ENCODE measurements at places on chromosomes 4 and X.

- no peak for DNase-seq
Measured at GRCh38 chr4:142547974-142548373, 298.1 kb downstream of the INPP4B start.

GRCh38 chrX:105829011-105829410 lies 6.7 kb downstream of the NRK start:
- no peak for DNase-seq

DNA sequence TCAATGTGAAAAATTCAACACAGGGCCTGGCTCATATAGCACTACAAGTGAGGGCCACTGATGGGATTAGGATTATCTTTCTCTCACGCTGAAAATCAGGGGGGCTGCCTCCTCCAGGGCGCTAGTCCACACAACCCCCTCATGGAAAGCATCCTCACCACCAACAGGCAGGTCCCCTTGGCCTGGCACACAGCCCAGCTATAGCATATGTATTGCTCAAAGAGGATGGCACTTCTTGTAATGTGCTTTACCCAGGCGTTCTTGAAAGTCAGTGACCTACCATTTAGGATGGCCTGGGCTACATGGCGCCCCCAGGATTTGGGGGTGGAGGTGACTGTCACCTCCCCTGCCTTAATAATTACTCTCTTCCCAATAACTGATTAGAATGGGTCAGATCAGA lies 71.0 kb upstream of the LSM6 start:
- DNase-seq: no peak

DNA sequence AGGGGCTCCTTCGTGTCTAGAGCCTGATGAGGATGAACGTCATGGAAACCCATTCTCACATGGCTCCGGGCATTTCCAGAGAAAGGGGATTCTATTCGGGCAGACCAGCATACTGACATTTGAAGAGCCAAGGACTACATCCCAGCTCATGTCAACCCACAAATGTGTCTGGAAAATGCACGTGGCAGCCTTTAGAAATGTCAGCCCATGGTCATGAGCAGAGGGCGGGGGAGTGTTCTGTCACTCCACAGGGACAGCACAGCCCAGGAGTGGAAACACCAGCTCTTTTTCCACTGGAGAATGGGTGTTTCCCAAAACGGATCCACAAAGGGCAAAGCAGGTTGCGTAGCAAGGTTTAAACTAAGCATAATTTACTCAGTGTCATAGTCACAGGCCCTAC lies 207.0 kb downstream of the BCOR start:
- no peak for DNase-seq

DNA sequence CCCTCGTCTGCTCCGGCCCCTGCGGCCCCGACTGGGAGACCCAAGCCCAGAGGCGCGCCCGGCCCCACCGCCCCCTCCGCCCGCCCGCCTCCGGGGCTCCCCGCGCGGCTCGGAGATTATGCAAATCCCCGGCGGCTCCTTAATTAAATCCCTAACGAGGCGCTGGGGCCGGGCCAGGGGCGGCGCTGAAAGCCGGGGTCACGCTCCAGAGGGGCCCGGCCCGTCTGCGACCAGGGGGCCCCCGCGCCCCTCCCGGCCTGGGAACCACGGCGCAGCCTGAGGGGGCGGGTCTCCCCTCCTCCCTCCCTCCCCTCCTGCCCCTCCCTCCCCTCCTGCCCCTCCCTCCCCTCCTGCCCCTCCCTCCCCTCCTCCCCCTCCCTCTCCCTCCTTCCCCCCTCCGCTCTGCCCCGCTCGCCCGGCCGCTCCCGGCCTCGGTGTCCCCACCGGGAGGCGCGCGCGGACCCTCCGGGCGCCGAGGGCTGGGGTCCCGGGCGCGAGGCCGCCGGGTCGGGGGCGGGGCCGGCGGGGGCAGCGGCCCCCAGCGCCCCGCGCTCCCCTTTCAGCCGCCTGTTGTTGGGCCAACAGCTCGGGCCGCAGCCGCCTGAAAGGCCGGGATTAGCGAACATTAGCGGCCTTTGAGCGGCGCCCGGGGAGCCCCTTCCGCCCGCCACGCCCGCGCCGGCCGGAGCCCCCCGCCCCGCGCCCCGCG lies 25.9 kb upstream of the FGFR3 start:
- DNase-seq: no peak

- DNase-seq: no peak
Measured at GRCh38 chr4:173442223-173442932, 43.5 kb upstream of the SCRG1 start.

GRCh38 chrX:9611436-9612145 lies 146.7 kb downstream of the TBL1X start:
- no peak for DNase-seq

DNA sequence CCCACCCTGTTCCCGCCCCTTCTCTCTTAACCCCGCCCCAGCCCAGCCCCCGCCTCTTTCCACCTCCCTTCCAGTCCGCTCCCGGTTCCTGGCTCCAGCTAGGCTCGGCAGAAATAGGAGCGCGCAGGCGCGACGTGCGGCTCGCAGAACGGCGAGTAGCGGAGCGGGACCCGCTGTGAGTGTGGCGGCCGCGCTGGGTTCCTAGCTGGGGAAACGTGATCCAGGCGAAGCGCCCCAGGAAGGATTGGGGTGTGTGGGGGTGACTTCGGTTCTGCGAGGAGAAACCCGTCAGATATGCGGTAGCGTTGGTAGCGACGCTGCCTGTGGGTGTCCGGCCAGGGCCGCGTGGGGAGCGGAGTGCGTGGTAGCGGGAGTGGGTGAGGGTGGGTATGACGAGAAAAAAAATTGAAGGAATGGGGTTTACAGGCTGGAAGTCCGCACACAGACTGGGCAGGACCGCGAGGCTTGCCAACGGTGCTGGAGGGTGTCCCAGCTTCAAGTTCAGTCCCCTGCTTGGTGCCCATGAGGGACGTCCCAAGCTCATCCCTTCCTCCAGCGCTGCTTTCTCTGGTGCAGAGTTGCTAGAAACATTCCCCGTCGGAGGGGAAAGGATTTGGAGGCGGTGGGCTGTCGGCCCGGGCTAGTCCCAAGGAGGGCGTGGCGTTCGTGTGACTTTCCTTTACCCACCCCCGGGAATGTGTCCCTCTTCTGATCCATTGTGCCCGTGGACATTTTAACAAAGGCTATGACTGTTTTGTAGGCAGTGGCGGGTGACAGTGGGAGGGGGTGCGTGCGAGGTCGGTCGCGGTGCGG lies at the start of gene PRRG1:
PRRG1 (plus strand) TSS at position 144 of the 813 bp plus-strand sequence. CDS start 56,886 bp downstream, outside the sequence.
- peak; percentile 86 for DNase-seq

- no peak for DNase-seq
Measured at GRCh38 chrX:123990169-123990568, 28.7 kb downstream of the STAG2 start.

Data from SW480 (cell line).